Activated CD4-positive, CD25-positive, alpha-beta regulatory T cell treated with anti-CD3 and anti-CD28 coated beads, Interleukin-2, amount 50 U/mL, for 16 hours (primary cell): ENCODE measurements at places on chromosomes 4 and X.

DNA sequence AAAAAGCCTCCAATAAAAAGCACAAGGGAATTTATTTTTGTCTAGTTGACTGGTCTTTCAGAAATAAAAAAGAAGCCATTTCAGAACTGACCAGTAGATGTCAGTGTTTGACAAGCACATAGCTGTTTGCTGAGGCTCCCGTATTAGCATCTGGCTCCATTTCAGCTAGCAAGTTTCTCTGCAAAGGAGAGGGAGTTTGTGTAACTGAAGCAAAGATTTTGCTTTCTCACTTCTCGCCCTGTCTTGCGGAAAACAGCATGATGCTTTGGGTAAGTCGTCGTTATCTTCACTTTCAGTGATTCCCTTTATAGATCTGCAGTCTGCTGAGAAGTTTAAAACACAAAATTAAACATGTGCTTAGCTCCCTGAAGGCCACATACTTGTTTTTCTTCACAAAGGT is 85.5 kb downstream of the CT47B1 start:
- DNase-seq, result no peak

GRCh38 chr4:148674876-148675275 is 232.7 kb upstream of the NR3C2 start:
- DNase-seq, result no peak

- no peak for DNase-seq
Measured at GRCh38 chrX:35374116-35374515, 424.0 kb upstream of the MAGEB16 start.

DNA sequence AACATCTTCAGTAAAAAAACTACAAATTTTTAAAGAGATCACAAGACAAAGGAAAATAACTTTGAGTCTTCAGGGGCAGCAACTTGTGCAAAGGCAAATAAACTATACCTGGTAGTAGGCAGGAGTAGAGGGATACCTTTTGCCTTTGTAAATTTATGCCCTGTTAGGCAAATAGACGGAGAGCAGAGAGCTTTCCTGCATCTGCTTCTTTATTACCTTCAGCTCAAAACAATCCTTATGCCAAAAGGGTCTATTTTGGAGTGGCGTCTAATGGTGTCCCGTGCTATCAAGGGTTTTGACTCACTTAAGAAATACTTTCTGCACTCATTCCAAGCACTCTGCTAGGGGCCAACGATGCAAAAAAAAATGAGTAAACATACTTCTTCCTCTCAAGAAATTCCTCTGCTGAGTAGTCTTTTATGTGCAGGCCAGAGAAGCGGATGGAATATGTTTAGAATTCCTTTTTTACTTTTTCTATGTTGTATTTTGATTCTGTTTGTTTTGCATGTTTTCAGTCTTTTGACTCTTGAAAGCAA is 131.9 kb downstream of the ANXA5 start:
- DNase-seq, result no peak

- DNase-seq, result no peak
Measured at GRCh38 chr4:184641022-184641421, 8.2 kb downstream of the CASP3 start.

DNA sequence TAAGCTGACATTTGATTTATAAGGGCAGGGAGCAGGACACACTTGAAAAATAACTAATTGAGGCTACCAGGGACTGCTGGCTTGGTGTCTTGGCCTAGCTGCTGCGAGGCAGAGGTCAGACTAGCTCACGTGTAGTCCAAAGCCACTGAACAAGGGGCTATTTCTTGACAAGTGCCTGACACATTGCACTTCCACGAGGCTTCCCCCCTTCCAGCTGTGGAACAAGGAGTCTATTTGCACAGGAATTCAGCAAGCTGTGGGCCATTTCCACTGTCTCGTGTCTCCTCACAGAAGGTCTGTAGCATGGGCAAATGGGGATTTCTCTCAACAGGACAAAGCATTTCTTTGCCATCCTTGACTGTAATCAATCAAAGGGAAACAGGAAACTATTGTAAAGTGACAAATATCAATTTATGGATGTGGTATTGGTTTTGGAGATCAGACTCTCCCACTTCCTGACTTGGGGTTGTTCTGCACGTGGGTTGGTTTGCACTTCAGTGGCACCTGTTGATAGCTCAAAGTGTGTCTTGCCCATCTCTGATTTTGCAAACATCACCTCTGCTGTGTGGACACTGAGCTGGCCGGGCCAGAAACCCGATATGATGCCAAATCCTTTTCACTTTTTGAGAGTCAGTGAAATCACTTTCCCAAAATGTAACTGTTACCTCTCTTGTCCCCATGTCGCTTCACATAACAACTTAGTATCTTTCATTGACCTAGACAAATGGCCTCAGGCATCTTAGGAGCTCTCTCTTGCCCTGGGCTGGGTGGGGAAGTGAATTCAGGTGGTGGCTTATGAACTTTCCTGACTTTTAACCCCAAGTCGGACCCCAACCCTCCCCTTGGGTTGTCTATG is 107.4 kb upstream of the MAMLD1 start:
- DNase-seq, result no peak

DNA sequence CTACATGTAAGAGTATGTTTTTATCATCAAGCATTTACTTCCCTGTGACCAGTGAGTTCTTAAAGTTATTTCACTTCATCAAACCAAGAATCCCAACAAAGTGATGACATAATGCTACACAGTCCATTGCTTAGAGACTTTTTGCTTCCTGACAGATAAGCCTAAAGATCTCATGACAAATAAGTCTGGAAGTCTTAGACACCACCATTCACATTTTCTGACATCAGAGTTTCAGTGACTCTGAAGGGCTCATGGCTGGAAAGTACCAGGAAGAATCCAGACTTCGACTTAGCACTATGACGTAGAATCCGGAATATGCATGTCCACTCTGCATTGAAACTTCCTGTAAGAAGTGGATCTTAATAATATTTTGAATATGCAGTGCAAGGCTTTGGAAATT is 53.7 kb downstream of the CLDN22 start:
- DNase-seq, result no peak

DNA sequence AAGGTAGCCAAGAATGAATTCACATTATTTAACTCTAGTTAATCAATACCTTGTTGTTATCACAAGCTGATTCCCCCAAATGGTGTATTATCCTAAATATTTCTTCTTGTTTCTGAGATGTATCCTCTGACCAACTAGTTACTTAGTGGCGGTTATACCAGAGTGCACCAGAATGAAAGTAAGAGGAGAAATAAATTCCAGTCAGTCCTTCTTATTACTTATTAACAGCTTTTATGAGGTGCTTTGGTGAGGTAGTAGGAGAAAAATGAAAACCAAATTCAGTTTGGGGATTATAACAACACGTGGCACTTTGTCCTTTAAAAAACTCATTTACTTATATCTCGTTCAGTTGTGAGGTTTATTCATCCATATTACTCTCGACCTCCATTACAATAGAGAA is 101.9 kb downstream of the AMMECR1 start:
- no peak for DNase-seq

DNA sequence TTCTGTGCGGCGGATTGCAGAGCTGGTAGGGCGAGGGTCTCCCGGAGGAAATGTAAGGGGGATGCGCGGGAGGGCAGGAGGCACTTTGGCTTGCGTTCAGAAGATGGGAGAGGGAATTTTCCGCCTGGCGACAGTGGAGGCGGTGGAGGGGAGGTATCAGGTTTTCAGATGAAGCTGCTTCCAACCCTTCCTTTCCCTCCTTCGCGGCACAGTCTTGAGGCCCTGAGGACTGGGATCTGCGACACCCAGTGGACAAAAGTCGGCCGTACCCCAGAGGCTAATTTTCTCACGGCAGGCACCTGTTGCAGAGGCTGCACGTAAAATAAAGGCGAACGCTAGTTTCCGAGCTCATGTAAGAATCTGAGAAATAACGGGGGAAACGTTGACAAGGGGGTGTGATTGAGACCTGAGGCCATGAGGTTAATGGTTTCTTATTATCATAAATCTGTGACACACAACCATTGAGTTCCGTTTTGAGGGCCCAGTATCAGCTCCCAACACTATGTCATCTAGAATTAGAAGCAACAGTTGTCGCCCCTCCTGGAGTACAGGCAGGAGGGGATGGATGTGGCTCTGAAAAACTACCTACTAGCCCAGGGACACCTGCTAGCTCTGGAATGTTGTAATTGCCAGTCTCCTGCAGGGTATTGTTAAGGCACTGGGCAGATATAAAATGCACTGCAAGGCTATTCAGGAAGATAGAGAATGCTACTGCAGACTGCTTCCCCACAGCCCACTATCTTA is 1.1 kb downstream of the ZCCHC18 start:
- no peak for DNase-seq

- no peak for DNase-seq
Measured at GRCh38 chr4:185280608-185281007, 71.2 kb downstream of the SNX25 start.

DNA sequence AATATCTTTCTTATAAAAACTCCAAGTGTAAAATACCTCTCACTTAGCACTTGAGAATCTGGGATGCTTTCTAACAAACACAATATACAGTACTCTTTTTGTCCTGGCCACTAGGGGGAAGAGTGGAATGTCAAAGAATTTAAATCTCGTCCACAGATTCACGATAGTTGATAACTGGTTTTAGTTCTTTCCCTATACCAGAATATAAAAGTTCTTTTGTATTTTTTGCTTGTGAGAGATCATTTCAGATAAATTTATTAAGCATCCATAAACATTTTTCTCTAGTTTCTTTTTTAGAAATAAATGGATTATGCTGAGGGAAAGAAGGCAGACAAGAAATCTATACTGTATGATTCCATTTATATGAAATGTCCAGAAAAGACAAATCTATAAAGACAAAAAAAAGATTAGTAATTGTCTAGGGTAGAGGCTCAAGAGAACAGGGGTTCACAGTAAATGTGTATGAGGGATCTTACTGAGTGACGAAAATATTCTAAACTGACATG is 50.4 kb downstream of the MGARP start:
- DNase-seq, result no peak

DNA sequence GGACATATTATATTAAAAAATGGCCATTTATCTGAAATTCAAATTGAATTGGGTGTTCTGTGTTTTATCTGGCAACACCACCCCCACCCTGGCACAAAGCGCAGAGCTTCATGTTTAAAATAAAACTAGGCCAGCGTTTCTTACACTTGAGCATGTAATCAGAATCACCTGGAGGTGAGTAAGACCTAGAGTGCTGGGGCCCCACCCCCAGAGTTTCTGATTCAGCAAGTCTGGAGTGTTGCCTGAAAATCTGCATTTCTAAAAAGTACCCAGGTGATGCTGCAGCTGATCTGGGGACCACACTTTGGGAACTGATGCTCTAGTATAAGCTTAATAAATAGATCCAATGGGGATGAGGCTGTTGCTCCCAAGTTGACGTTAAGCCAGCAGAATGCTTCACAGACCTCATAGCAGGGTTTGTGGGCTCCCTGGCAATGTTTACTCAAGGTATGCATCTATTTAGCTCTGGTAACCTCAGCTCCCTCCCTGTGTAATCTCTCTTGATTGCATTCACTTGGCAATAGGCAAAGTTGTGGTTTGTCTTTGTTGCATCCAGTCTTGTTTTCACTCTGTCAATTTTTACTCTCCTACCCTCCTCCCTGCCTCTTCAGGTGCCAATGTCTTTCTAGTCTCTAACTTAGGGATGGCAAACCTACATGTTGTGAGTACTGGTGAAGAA is 99.8 kb upstream of the TEX13D start:
- no peak for DNase-seq

GRCh38 chr4:5990446-5991160 is 27.6 kb downstream of the C4orf50 start:
- no peak for DNase-seq

GRCh38 chr4:51855751-51856150 is 12.8 kb downstream of the DCUN1D4 start:
- no peak for DNase-seq

- DNase-seq, result no peak
Measured at GRCh38 chrX:10217198-10217597, 60.4 kb downstream of the CLCN4 start.

DNA sequence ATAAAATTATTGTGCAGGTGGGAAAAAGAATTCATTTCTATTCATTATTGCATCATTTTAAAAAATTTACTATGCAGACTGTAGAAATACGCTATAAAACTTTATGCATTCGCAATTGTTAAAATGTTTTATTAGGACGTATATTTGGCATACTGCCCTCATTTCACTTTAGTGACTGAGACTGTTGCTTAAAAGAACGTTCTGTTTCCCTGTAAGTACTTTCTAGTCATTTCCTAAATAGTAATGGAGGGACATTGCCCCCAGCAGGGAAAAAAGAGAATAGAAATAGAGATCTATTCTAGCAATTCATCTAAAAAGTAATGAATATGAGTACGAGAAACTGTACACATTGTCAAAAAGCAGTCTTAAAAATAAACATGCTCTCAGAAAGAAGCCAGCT is 1295.8 kb upstream of the TENM3 start:
- no peak for DNase-seq

DNA sequence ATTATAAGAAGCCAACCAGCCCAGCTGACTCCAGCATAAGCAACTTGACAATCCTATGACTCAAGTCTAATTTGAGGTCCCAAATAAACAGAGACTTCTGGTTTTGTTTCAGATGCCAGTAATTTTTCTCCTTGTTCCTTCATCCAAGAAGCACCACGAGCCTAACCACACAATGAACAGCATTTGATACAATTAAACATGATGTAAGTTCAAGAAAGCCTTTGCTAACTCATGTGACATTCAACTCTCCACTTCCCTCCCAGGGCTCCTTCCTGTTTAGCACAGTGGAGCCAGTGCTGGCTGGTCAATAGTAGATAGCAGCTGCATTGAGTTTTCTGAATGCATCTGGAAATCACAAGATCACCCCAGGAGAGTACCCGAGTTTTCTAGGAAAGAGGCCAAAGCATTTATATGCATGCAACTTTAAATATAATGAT is 206.3 kb downstream of the ARHGAP24 start:
- DNase-seq, result no peak

DNA sequence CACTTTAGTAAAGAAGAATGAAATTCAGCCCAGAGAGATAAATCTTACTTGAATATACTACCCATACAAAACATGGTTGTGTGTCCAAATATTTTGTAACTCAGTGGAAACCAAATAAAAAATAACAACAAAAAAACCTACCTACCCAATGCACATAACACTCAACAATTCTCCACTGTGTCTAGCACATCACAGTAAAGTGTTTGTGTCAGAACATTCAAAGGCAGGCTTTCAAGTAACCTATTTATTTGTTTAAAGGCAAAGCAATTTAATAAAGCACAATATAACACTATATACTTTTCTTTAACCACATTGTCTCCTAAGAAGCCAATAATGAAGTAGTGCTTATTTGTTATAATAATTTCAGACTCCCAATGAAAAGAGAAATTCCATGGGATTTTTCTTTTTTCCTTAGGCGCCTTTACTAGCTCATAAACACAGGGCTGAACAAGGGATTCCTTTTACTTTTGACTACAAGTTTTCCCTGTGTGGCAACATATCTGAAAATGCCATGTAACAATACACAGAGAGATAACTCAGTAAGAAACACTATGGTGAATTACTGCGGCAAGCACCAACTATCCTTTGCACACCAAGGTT is 13.7 kb downstream of the RASGEF1B start:
- no peak for DNase-seq

DNA sequence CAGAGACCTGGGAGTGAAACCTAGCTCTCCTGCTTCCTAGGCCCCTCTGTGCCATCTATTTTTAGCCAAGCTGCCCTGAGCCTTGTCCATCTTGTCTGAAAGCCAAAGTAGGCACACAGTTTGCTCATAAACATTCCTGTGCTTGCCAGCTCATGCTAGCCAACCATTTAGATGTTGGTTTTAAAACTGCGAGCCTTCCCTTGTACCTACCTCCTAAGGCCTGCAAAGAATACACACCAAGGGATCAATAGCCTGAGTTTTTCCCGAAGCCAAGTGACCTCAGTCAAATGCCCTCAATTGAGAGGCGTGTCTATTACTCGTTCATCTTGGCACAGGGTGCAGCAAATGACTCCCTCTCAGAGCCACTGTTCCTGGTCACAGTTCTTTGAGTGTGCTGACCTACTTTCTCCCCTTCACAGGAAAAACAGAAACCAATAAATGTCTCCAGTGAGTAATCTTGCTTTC is 48.5 kb downstream of the ZCCHC12 start:
- no peak for DNase-seq
